ENCODE measurements at places on chromosomes 2 and 18. TPM values are rescaled to one million over a fixed set of nuclear protein-coding genes. Genes with fewer than 3 reads are reported as not detected.
A peak's percentile ranks its signal among the peaks of the same experiment; 100 is the strongest.

GRCh38 chr2:141038341-141038740, 1092.5 kb downstream of the LRP1B start:
- no peak for DNase-seq

- DNase-seq, result no peak
Measured at GRCh38 chr2:157404363-157404762, 39.5 kb downstream of the CYTIP start.

- no peak for DNase-seq
Measured at GRCh38 chr18:26482569-26482968, 65.8 kb downstream of the KCTD1 start.

- no peak for DNase-seq
Measured at GRCh38 chr18:46268671-46269070, 164.5 kb downstream of the HAUS1 start.

- no peak for DNase-seq
Measured at GRCh38 chr2:109055435-109055834, 66.4 kb upstream of the EDAR start.

- DNase-seq, result no peak
Measured at GRCh38 chr18:40346146-40346545, 1608.9 kb upstream of the PIK3C3 start.

DNA sequence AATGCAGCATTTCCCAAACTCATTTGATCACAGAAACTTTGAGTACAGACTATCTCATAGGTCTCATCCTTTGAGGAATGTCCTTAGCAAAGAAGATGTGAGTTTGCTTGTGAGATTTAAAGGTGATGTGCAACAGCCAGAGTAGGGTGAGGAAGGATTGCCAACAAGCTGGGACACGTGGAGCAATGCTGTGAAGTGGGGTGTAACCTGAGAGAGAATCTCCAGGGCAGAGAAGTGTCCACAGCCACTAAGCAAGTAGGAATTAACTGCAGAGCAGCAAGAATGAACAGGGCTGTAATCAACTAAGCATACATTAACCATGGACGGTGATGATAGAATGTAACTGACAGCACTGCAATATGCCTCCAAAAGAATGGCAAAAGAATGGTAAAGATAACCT, 469.9 kb upstream of the NRP2 start:
- DNase-seq, result no peak

- peak; percentile 53 for DNase-seq
Measured at GRCh38 chr2:41940745-41941063, 107.1 kb upstream of the PKDCC start.

DNA sequence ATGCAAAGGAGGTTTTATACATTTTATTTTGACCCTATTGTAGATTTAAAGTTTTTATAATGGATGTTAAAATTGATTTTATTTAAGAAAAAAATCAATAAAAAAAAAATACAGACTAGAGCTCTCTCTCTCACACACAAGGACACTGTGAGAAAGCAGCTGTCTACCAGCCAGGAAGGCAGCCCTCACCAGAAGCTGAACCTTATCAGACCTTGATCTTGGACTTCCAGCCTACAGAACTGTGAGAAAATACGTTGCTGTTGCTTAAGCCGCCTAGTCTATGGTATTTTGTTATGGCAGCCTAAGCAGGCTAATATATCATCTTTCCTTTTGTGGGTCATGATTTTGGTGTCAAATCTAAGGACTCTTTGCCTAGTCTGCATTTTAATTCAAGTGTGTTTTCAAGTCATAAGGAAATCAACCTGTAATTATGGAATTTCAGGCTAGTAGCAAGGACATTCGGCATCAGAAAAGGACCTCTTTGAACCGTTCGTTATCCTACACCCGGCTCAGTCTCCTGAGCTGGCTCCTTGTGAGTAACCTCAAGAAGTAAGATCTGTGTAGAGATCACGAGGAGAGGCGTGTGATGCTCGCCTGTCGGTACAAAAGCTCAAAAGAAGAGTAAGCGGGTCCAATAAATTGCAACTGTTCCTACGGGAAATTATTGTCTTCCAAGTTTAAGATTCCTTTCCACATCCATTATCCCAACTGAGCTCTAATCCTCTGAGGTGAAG, 98.2 kb downstream of the PDCL3 start:
- no peak for DNase-seq

DNA sequence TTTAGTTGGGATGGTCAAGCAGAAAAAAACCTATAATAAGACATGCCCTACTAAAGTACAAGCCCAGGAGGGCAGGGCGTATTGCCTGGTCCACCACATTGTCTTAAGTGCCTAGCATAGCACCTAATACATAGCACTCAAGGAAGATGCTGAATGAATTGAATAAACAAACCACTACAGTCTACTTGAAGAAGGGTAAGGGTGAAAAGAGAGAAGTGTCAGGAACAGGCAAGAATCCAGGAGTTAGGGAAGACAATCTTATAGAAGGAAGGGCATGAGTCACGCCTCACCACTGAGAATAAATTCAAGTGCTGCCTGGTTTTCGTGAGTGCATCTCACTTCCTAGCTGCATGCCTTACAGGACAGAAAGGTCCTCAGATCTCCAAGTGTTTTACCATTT, 13.9 kb downstream of the SLC19A3 start:
- DNase-seq, result no peak

DNA sequence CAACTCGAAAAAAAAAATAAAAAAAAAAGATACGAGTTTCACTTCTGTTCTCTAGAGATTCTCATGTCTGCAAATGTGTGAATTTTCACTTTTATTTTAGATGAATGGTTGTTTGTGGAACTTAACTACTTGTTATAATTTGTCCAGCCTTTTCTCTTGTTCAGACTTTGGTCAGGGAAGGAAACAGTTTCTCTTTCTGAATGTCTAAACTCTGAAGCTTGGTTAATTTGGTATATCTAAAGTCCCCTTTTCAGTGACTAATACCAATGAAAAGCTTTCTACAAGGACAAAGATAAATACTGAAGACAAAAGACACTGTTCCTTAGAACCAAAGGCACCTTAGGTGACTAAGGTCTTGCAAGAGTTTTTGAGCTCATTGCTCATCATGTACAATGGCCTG, 144.4 kb upstream of the PIEZO2 start:
- no peak for DNase-seq

DNA sequence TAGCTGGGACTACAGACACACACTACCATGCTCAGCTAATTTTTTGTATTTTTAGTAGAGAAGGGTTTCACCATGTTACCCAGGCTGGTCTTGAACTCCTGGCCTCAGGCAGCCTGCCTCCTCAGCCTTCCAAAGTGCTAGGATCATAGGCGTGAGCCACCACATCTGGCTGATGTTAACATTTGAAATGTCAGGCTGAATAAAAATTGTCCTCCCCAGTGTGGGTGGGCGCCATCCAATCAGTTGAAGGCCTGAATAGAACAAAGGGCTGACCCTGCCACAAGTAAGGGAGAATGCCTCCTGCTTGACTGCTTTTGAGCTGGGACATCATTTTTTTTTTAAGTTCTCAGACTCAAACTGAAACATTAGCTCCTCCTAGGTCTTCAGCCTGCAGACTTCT, 21.0 kb upstream of the RHOB start:
- no peak for DNase-seq

GRCh38 chr2:165857876-165858275, 63.8 kb upstream of the GALNT3 start:
- no peak for DNase-seq

DNA sequence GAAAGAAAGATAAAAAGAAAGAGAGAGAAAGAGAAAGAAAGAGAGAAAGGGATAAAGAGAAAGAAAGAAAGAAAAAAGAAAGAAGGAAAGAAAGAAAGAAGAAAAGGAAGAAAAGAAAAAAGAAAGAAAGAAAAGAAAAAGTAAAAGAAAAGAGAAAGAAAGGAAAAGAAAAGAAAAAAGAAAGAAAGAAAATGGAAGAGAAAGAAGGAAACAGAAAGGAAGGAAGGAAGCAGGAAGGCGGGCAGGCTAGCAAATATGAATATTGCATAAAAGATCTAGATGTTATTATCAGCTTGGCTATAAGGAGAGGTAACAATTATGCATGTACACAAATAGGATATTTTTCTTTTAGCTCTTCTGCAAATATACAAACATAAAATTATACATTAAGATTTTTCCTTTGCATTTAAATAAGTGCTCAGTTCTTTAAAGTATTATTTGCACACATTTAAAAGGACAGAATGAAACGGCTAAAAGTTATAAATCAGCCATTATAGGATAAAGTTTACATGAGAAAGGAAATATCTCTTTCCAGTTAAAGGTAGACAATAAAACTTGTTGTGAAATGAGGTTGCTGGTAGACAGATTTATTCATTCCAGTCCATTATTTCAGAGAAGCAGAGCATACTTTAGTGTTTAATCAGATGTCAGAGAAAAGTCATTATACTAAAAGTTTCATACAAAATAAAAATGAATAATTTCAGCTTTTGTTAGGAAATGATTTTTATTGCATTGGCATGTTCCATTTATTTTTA, 511.4 kb downstream of the KCNJ3 start:
- no peak for DNase-seq

DNA sequence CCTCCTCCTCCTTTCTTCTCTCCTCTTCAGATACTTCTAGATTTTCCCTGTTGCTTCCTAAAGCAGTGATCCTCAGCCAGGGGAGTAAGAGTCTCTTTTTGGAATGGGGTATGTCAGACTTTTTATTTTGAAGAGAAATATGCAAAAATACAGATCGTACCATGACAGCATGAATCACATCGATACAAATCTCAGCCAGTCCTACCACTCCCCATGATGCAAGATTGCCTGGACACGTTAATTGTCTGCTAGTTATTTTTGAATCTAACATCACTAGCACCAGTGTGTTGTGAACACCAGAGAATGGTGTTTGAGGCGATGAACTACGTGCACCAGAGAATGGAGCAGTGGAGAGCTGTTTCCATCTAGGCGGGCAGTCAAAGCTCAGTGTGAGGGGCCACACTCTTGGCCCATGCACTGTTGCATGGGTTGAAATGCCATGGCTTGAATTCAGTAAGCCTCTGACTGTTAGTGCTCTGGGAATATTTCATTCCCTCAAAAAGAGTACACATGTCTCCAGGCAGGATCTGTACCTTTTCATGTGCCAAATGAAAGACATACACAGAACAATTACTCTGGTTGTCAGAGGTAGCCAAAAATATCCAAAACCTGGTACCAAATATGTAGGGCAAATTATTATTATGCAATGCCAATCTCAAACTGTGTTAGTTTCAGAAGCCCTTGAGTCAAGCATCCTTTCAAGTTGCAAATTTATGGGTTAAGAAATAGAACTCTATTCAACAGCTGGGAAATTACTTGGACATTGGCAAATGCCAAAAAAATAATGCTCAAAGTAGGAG, 46.3 kb upstream of the RALBP1 start:
- DNase-seq, result no peak

DNA sequence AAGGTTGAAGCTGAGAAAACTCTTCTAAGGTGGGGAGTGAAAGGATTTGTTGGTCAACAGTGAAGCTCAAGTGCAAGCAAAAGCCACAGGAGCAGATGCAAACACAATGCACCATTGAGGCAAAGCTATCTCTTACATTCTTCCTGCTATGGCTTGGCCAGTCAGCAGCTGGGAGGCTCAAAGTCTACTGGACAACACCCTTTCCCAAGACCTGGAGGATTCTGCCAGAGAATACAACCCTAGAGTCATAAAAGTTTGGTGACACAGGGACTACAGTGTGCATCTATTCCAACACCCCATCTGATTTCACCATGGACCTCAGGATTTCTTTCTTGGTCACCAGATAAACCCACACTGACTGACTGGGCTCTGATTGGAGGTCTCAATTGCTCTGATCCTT, 342.0 kb downstream of the HRH4 start:
- no peak for DNase-seq

GRCh38 chr18:25253136-25253535, 98.8 kb downstream of the ZNF521 start:
- DNase-seq, result no peak

- peak; percentile 14 for DNase-seq
Measured at GRCh38 chr2:240917684-240918257, 11.6 kb downstream of the CROCC2 start.

Gene PUM2
- 138 TPM for total RNA-seq

Gene BIN1
- total RNA-seq, result 112 TPM

Gene ALPG
- not detected for total RNA-seq

Gene AGXT
- total RNA-seq, result not detected

Gene UGT1A3
- not detected for total RNA-seq

Gene EPAS1
- 465 TPM for total RNA-seq

Gene TTR
- not detected for total RNA-seq

Gene KIF5C
- total RNA-seq, result 0.77 TPM

Gene TMEM182
- total RNA-seq, result 3.5 TPM

Gene CCDC74B
- total RNA-seq, result 34.7 TPM

Gene NCOA1
- 73.7 TPM for total RNA-seq

Gene MAPRE3
- 2.9 TPM for total RNA-seq

Gene XDH
- 0.35 TPM for total RNA-seq
